Left colon (tissue), 2 donors: ENCODE measurements at places on chromosomes 4 and X. TPM values are rescaled to one million over a fixed set of nuclear protein-coding genes. Genes with fewer than 3 reads are reported as not detected.

MAGEB10 gene
- not detected for total RNA-seq

CT45A5 gene
- not detected for total RNA-seq

HSD17B13 gene
- 0.76 TPM for total RNA-seq

USP53 gene
- 89.0 TPM for total RNA-seq

SPANXA1 gene
- not detected for total RNA-seq

PAGE1 gene
- not detected for total RNA-seq

SHISA3 gene
- 0.52 TPM for total RNA-seq

CXXC4 gene
- 2.1 TPM for total RNA-seq

TMEM271 gene
- total RNA-seq = not detected

RHOXF1 gene
- total RNA-seq = 0.47 TPM

WAS gene
- 2.4 TPM for total RNA-seq

FABP2 gene
- 104 TPM for total RNA-seq

TFDP3 gene
- not detected for total RNA-seq

CYP2U1 gene
- total RNA-seq = 4.0 TPM

BEND4 gene
- total RNA-seq = 0.22 TPM
